ENCODE measurements at places on chromosomes 12 and 14. TPM values are rescaled to one million over a fixed set of nuclear protein-coding genes. Genes with fewer than 3 reads are reported as not detected.

The FAM181A gene
- not detected for total RNA-seq

The LRP1-AS gene
- not detected for total RNA-seq

The P2RX7 gene
- total RNA-seq: not detected

The ADGRD1 gene
- 0.78 TPM for total RNA-seq

The TMEM30B gene
- total RNA-seq: 0.16 TPM

The MYO1A gene
- not detected for total RNA-seq

The TPPP2 gene
- not detected for total RNA-seq

The CD27 gene
- not detected for total RNA-seq

The KCNC2 gene
- total RNA-seq: not detected

The DTX3 gene
- 22.9 TPM for total RNA-seq

The TGM1 gene
- total RNA-seq: 0.52 TPM

The RNF34 gene
- total RNA-seq: 30.5 TPM

The CNTN1 gene
- total RNA-seq: 1.7 TPM

The P2RX2 gene
- total RNA-seq: not detected

The B4GALNT1 gene
- total RNA-seq: 0.08 TPM

The NPFF gene
- 1.7 TPM for total RNA-seq

The DIP2B gene
- 17.1 TPM for total RNA-seq

The KERA gene
- not detected for total RNA-seq

The CEBPE gene
- not detected for total RNA-seq

The KRT86 gene
- not detected for total RNA-seq

The PRB2 gene
- total RNA-seq: not detected

The GPR84 gene
- 0.13 TPM for total RNA-seq

The CFL2 gene
- 54.9 TPM for total RNA-seq

The RNASE2 gene
- total RNA-seq: not detected

The TBK1 gene
- 21.7 TPM for total RNA-seq

The NXPH4 gene
- total RNA-seq: 7.5 TPM

The MIPOL1 gene
- total RNA-seq: 6.6 TPM

The KRT72 gene
- total RNA-seq: not detected

The MYL6B gene
- total RNA-seq: 112 TPM

The CACNA2D4 gene
- 1.8 TPM for total RNA-seq

The OVCH1 gene
- 0.08 TPM for total RNA-seq

The IPO4 gene
- 24.0 TPM for total RNA-seq

Measured in epithelial cell of alveolus of lung (primary cell).